ENCODE measurements at places on chromosomes 5 and 9.
A peak's percentile ranks its signal among the peaks of the same experiment; 100 is the strongest.

GRCh38 chr9:20373263-20373662, 249.0 kb downstream of the MLLT3 start:
- DNase-seq = no peak

- DNase-seq = no peak
These were observed 603.0 kb downstream of the NR2F1-AS1 start for GRCh38 chr5:92977846-92978540.

DNA sequence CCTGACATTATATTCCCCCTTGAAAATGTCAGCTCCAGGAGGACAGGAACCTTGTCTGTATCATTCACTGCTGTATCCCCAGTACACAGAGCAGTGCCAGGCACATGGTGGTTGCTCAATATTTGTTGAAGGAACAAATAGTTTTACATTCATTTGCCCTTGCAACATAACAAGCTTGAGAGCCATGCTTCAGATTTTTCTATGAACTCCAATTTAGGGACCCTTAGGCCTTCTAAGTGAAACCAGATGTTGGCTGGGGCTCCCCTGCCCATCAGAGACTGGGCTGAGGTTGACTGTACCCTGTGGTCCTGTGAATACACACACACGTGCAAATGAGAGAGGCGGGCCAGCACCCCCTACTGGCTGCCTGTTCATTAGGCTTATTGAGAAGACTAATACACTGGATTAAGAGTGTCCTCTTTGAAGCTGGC, 214.9 kb upstream of the WWC1 start:
- DNase-seq = no peak

DNA sequence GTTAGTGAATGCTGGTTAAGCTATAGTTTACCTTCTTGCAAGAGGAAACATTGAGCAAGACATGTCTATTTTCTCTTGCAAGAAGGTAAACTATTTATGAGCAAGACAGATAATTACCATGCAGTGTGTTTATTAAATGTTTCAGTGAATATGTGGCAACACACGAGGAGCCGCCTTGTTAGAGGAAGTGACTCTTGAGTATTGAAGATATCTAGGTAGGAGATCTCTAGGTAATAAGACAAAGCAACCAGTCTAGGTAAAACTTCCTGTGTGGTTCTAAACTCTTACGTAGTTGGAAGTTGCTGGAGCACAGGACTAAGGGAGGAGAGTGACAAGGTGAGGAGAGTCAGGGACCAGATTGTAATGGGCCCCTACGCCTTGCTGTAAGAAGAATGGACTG, 16.8 kb downstream of the SKP2 start:
- no peak for DNase-seq

DNA sequence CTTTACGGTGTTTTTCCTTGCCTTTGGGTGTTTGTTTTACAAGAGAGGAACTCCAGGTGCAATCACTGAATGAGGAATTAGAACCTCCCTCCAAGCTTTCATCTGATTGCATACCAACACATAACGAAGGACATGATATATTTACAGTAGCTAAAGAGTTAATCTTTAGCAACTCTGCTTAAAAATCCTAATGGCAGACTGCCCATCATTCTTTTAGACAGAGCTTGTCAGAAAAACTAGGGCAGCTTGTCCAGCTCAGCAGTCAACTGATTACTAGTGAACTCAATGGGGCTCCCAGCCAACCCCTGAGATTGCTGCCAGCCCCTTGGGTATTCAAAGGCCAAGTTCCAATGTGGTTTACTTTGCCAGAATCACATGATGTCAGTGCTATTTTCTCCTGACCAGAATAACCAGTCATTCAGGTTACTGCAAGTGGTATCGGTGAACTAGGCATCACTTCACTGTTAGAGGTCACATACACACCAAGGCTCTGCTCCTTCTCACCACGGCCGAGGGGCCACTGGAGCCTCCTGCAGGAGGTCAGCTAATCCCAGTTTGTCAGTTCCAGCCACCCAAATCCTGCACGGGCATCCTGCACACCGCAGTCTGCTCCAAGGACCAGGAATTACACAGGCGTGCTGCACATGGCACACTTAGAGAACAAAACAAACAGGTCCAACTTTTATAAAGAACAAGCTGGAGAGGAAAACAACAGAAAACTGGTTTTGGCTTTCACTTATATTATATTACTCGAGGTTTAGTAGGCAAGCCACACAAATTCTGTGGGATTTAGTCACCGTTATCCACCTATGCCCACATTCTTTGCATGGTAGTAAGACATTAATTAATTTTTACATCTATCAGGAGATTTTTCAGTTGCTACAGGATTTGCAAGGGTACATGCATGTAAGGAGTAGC, 62.5 kb downstream of the NFIB start:
- DNase-seq = peak; percentile 46

GRCh38 chr9:89421595-89421994, 76.3 kb downstream of the SEMA4D start:
- no peak for DNase-seq

- DNase-seq = no peak
These were observed 682 bp upstream of the SPTAN1 start for GRCh38 chr9:128551657-128552152.

DNA sequence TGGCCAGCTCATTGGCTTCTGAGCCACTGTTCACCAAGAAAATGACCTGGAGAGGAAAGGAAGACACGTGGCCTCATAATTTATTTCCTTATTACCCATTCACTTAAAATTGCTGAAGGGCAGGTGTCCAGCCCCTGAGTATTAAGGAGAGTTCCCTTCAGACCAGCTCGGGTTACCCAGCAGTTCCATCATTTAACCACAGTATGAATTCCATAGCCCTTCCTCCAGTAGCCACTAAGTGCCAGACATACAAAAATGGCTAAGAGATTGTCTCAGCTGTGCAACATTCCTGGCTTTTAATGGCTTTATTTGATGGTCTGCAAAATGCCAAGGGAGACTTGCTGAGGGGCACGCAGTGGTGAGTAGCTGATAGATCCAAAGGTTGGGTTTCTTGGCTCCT, 12.5 kb downstream of the AGXT2 start:
- no peak for DNase-seq

GRCh38 chr9:83012168-83012921, 50.6 kb downstream of the RASEF start:
- no peak for DNase-seq

DNA sequence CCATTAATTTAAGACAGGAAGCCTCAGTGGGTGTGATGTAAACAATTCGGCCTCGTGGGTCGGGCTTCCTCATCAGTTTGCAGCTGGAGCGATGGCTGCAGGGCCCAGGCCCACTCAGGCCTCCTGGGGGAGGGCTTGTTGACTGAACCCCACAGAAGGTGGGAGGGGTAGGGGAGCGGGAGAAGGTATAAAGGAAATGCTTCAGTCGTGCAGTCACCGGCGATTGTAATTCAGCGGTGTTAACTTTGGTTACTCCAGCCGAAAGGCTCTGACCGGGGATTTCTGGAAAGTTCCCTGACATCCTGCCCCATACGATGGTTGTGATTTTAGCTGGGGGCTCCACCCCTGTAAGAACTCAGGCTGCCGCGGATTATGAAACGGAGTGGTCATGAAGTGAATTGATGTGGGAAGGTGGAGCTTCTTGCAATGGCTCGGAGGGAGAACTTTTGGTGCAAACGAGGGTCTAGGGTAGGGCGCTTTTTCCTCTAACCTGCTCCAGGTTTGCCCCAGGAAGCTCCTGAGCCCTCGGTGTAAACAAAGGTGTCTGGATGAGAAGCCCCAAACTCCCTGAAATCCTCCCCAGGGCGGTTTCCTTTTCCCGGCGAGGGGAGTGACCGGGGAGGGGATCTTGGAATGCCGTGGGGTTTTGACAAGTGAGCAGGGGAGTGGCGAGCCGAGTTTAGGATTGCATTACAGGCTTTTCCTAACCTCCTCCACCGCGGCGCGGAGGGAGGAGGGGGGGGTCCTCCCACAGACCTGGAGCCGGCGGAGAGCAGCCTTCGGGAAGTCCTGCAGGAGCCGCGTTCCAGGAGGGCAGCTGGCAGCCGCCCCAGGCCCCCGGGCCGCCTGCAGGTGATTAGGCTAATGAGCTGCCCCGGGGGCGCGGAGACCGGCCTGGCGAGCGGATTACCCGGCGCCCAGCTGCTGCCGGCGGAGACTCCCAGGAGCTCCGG, 215.5 kb downstream of the PDZD2 start:
- DNase-seq = no peak

DNA sequence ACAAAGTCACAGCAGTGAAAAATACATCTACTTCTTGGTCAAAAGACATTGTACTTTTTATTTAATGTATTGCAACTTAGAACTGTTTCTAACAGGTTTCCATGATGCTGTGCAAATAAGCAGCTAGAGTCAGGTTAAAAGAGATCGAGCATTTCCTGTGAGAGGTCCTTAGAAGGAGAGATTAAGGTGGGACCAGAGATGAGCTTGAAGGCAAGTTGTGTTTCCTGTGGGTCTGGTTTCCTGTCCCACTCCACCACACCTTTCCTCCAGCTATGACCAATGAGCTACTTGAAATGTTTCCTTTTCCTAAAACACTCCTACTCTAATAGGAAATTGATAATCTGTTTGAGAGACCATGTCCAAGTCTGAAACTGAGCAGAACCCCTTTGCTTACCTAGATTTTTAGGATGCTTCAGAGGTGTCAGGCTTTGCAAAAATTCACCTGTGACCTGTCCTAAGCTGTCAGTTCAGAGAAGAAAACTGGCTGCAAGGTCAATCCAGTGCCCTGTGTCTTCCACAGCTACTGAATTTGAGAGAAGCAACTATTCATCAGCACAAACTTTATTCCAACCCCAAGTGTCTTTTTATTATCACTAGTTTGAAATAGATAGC, 13.1 kb upstream of the RLN1 start:
- DNase-seq = no peak

- no peak for DNase-seq
These were observed 721.4 kb upstream of the MEF2C start for GRCh38 chr5:89604342-89604741.

GRCh38 chr5:119322948-119323537, 32.8 kb upstream of the TNFAIP8 start:
- DNase-seq = no peak

- no peak for DNase-seq
These were observed 16.6 kb downstream of the KCNT1 start for GRCh38 chr9:135718616-135719015.

GRCh38 chr5:168159425-168159824, 132.0 kb upstream of the WWC1 start:
- peak; percentile 81 for DNase-seq

- DNase-seq = no peak
These were observed 141.9 kb downstream of the CEMIP2 start for GRCh38 chr9:71626395-71626794.

DNA sequence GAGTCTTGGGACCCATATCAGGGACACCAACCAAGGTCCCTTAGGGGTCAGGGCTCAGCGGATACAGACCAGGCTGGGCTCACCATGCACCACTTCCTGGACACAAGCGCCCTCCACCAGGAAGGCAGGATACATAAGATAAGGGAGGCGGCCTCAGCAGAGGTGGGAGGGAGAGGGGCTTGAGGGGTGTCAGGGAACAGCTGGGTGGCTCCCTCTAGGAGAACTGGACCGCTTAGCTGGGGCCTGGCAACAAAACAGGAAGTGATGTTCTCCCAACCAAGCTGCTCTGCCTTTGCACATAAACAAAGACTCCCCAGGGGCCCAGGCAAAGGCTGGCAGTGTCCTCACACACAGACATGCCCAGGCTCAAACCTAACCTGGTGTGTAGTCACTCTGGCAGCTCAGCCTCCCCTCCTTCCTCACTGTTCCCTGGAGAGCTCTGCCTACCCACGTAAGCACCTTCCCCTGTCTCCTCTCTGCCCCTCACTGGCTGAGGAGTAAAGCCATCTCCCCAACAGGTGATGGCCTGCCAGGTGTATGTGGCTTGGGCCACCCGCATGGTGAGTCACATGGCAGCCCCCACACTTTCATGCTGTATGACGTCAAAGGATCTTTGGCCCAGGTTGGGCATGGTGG, 5.8 kb upstream of the BICD2 start:
- DNase-seq = no peak

DNA sequence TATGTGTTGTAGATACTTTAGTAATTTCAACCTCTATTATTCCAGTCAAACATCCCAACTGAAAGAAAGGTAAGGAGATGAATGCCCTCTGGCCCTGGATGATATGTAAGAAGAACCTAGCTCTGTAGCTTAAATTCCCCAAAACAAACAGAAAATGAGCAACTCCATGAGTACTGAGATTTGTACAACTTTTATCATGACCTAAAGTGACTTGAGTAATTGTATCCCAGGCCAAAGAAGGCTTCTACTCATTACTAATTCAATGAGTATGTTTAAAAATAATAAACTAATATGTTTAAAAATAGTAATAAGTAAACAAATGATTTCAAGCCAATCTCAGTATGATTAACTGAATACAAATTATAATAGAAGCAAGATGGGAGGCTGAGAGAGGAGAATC, 414.0 kb upstream of the ACTBL2 start:
- no peak for DNase-seq

DNA sequence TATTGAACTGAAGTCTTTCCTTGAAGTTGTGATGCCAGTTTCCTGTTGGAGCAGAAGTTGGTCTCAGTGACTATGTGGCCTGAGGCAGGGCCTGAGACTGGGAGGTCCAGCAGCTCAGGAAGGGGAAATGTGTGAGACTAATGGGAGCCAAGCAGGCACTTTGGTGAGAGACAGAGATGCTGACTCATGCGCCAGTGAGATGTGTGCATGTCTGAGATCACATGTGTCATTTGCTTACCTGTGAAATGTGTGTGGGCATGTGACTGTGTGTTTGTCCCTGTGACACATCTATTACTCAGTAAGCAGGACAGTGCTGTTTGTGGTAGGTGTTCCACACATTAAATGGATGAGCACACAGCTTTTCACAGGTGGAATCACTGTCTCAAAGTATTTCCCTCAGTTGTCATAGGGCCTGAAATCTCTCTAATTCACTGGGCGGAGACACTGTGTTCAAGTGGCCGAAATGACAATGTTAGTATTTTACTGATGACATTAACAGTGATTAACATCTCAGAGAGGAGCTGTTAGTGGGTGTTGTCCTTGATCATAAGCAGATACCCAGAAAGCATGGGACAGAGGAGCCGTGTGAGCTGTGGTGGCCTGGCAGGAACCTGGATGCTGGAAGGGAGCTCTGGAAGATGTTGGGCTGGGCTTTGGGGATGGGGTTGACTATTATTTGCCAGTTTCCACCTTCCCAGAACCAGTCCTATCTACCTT, 7.4 kb downstream of the NPR2 start:
- no peak for DNase-seq

- DNase-seq = no peak
These were observed 62.1 kb downstream of the PDE4D start for GRCh38 chr5:59831326-59832010.

DNA sequence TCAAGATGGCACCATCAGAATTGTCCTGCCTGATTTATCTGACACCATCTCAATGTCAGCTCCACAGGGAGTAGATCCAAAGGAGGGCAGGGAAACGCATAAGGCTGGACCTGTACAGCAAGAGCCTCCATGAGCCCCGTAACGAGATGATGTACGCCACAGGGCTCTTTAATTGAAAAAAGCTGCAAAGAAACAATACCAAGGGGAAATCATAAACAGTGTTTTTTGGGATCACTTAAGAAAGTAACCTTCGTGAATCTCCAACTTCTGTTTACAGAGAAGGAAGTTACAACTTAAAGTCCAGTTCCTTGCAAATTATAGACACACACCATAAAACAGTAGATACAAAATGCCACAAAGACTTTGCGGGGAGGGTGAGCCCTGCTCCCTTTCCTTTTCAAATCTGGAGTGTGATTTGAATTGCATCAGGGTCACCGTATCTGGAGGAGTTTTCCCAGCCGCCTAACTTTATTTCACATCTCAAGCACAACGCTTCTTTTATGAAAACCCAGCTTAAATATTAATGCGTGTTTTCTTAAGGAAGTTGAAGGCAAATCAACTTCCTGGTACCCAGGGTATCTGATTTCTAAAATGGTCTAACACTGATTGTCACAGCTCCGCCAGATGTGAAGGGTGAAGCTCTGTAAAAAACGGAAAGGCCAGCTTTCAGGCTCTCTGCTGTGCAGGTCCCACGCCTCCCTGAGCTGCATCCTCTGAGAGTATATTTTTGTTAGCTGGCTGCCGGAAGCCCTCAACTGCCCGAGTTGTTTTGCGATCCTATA, 88.9 kb downstream of the EBF1 start:
- DNase-seq = no peak
